Endothelial cell (in vitro differentiated cells): ENCODE measurements at places on chromosomes 11 and 22. TPM values are rescaled to one million over a fixed set of nuclear protein-coding genes. Genes with fewer than 3 reads are reported as not detected.

The SMC1B gene
- total RNA-seq, result not detected

DNA sequence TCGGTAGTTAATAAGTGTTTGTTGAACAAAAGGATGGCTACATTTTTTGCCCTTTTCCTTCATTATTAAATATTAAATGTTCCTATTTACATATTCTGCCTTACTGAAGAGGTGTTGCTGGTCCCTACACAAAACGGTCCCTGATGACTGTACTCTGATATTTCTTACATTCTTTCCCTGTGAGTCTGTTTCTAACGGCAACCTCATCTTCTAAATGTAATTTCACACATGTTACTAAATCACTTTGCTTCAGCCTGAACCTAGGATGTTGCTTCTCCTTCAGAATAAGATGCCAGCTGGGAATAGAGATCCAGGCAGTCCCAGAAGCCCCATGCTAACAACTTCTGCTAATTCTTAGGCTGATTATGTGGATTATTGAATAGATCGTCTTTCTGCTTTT is 50.3 kb downstream of the SPON1 start:
- DNase-seq, result no peak

DNA sequence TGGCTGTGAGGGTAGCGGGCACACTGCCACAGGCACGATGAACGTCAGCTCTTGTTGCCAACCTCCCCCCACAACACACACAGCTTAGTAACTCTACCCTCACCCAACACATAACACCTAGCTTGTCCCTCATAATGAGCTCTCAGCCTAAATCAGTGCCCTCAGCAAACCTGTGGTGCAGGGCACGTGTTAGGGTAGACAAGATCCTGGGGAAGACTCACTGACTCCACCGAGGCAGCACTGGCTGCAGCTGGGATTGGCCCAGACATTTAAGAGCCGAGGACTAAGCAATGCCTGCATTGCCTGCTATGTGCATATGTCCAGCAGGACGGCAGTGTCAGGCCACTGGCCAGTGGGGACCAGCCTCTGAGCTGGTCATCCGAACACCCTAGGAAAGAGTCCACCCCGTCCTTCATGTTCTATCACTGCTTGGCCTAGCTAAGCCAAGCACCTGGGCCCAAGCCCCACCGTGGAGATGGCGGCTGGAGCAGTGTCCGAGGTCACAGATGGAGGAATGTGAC is 32.9 kb upstream of the TRIM29 start:
- no peak for DNase-seq

GRCh38 chr11:111756097-111756496 is 10.1 kb downstream of the PPP2R1B start:
- DNase-seq, result no peak

- no peak for DNase-seq
Measured at GRCh38 chr11:2794968-2795322, 90.6 kb downstream of the CDKN1C start.

DNA sequence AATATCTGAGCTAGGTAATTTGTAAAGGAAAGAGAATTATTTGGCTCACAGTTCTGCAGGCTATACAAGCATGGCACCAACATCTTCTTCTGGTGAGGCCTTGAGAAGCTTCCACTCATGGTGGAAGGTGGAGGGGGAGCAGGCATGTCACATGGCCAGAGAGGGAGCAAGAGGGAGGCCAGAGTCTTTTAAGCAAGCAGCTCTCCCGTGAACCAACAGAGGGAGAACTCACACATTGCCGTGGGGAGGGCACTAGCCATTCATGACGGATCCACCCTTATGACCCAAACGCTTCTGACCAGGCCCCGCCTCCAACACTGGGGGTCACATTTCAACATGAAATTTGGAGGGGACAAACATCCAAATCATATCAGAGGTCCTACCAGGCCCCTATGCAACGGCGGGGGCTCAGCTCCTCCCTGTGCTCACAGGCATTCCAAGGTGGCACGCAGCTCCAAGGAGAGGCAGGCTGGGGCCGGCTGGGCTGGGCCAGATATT is 4.6 kb downstream of the C11orf96 start:
- DNase-seq, result no peak

DNA sequence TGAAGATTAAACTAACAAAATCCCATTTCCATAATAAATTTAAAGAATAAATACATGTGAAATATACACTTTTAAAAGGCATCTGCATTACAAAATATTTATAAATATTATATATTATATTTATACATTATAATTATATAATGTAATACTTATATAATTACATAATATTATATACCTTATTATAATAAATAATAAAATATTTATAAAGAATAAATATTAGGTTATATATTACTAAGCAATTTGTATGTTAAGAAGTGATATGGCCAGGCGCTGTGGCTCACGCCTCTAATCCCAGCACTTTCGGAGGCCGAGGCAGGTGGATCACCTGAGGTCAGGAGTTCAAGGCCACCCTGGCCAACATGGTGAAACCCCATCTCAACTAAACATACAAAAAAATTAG is 97.8 kb downstream of the CADM1 start:
- no peak for DNase-seq

The ART1 gene
- not detected for total RNA-seq

The OR8G5 gene
- total RNA-seq, result 0.18 TPM

GRCh38 chr11:12149672-12150225 is 39.4 kb downstream of the MICAL2 start:
- no peak for DNase-seq

The CARD16 gene
- total RNA-seq, result not detected

The OR6A2 gene
- 0.51 TPM for total RNA-seq

- no peak for DNase-seq
Measured at GRCh38 chr11:128705124-128705920, 11.4 kb downstream of the FLI1 start.

The NTM gene
- total RNA-seq, result 3.6 TPM

- no peak for DNase-seq
Measured at GRCh38 chr11:34614344-34615104, 6.4 kb upstream of the EHF start.

GRCh38 chr22:21590809-21591641 is 23.5 kb downstream of the UBE2L3 start:
- no peak for DNase-seq

GRCh38 chr11:88522624-88523385 is 185.3 kb upstream of the CTSC start:
- no peak for DNase-seq

- DNase-seq, result no peak
Measured at GRCh38 chr22:47736186-47737034, 974.0 kb downstream of the TBC1D22A start.

GRCh38 chr11:114397349-114397982 is 2.8 kb downstream of the C11orf71 start:
- no peak for DNase-seq

DNA sequence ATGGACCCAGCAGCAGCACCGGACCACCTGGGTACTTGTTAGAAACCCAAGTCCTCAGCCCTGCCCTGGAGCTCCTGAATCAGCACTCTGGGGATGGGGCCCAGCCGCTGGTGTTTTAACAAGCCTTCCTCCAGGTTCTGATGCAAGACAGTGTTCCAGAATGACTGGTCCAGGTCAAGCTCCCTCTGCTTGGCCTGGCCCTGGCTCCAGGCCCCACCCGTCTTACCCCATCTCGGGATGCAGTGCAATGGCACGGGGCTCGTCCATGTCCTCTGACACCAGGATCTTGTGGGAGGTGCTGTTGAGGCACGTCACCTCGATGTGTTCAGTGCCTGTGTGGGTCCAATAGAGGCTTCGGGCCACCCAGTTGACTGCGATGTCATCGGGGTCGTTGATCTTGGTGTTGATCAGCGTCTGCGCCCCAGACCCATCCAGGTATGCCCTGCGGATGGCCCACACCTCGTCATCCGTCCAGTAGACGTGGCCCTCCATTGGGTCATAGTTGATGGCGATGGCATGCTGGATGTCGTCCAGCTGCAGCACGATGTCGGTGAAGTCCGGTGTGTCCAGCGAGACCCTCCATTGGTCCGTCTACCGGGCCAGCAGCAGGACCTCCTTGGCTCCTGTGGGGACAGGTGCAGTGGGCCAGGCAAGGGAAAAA is 140.3 kb downstream of the CRYBB2 start:
- no peak for DNase-seq

DNA sequence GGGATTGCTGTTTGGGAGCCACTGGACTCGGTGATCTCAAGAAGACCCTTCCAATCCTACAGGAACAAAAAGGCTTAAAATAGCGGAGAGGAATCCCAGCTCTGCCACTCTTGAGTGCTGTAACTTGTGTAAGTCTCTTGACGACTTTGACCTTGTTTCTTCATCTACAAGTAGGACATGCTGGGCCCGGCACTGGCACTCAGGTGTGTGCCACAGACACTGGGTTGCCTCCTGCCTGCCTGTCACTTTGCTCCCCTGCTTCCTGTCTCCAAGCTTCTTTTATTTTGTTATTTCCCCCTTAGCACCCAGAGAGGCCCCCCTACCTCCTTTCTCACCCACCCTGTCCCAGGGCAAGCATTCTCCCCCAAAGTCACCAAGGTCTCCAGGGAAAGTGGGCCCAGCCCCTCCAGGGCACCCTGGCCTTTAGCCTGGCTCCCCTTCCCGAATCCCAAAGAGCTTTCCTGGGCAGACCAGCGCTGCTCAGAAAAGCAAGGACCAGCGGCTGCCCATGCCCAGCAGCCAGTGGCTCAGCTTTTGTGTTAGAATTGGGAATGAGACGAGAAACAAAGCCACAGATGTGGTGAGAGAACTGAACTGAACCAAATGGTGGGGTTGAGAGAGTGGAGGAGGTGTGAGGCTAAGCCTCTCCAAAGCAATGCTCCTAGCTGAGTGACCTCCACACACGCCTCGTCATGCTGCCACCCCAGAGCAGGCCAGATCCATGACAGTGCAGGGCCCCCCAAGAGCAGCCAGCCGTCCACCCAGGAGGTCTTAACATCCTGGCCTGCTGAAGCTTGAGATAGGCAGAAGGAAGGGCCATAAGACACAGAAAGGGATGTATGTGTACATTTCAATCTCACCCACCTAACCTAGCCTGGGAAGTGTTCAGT is 4.5 kb downstream of the TRIM29 start:
- no peak for DNase-seq

The ABCG4 gene
- total RNA-seq, result 0.10 TPM

DNA sequence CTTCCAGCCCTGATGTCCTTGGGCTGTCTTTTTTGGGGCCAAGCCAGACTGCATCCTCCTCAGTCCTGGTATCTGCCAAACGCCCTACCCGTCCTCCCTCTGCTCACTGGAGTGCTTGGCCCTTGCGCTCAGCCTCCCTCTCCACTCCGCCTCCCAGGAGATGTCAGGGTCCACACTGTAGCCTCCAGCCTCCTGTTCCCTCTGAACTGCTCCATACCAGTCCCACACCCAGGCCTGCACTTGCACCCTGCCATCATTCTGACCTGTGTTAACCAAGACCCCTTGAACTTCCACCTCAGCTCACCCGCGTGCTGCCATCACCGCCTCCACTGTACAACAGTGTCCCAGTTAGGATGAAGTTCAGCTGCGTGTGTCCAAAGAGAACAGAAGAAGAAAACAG is 6.3 kb upstream of the IL2RB start:
- DNase-seq, result no peak

- DNase-seq, result no peak
Measured at GRCh38 chr11:93504110-93505095, 38.8 kb downstream of the SMCO4 start.

DNA sequence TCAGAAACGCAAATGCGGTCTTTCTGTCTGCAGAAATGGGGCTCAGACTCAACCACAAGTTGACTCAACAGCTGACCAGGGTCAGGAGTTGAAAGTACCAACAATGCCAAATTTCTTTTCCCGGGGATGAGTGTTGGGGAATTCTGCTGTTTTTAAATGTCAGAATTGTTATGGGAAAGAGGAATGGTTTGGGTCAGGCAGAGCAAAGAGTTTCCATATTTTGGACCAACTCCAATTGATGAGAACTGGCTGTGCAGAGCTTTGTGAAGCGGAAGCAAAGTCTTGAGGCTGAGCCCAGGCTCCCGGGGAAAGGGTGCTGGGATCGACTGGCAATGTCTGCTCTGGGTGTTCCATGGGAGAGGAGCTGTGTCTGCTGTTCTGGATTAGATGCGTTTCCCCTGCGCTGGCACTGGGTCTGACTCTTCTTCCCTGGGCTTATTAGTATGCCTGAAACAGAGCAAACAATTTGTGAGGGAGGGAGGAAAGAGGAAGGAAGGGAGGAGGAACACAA is 36.2 kb downstream of the TXN2 start:
- DNase-seq, result no peak
